Activated T-cell treated with anti-CD3 and anti-CD28 coated beads for 24 hours (primary cell): ENCODE measurements at places on chromosomes 12 and 14.

- no peak for DNase-seq
Observed at GRCh38 chr14:74545386-74545785, 51.8 kb downstream of the ISCA2 start.

- no peak for DNase-seq
Observed at GRCh38 chr12:40233741-40234367, 9.1 kb downstream of the LRRK2 start.

DNA sequence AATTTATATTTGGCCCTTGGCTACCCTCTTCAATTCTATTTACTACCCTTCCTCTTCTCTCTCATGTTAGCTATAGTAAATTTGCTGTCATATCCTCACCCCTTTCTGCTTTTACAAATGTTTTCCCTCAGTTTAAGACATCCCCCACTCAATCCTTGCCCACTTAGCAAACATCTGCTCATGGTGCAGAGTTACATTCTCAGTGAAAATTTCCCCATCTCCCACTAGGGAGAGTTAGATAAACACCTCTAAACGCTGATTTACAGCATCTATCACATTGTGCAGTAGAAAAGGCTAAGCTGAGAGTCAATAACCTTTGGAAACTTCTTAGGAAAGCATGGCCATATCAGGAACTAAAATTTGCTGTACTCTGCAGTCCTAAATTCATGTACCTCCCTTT, 69.0 kb downstream of the DENND5B start:
- DNase-seq: no peak

DNA sequence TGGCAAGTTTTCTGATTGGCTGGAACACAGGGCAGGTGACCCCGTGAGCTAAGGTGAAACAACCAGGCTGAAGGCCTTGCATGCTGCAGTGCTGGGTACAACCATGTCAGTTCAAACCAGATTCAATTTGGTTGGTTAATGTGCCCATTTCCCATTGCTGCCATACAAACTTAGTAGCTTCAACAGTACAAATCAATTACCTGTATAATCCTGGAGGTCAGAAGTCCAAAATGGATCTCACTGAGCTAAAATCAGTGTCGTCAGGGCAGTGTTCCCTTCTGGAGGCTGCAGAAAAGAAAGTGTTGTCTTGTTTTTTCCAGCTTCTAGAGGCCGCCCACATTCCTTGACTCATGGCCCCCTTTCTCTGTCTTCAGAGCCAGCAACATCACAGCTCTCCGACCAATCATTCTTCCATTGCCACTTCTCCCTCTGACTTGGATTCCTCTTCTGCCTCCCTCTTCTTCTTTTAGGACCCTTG, 221.7 kb downstream of the ZFP36L1 start:
- no peak for DNase-seq

DNA sequence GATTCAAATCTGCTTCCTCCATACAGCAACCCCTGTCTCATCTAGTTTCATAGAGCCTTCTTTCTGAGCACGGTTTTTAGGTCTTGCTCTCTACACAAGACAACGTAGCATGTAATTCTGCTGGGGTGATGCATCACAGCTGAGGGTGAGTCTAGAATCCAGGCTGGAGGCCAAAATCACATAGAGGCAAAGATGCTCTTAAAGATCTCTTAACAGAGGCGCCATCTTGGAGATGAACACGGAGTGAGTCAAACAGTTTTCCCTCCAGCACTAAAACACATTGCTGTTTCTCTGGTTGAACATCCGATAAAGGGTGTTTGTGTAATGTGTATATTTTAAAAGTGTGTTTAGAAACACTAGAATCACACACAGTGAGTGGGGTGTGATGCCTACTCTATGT, 78.9 kb downstream of the NOS1 start:
- no peak for DNase-seq

GRCh38 chr12:71125949-71126348, 31.9 kb downstream of the TSPAN8 start:
- no peak for DNase-seq
